ENCODE measurements at places on chromosomes 6 and 20. TPM values are rescaled to one million over a fixed set of nuclear protein-coding genes. Genes with fewer than 3 reads are reported as not detected.

HDGFL1 gene
- total RNA-seq = not detected

- DNase-seq = no peak
These were observed 140.5 kb downstream of the BTBD3 start for GRCh38 chr20:12058216-12058615.

GRCh38 chr6:28603891-28604290 lies 78.2 kb downstream of the GPX5 start:
- DNase-seq = no peak

HCRTR2 gene
- total RNA-seq = not detected

DNA sequence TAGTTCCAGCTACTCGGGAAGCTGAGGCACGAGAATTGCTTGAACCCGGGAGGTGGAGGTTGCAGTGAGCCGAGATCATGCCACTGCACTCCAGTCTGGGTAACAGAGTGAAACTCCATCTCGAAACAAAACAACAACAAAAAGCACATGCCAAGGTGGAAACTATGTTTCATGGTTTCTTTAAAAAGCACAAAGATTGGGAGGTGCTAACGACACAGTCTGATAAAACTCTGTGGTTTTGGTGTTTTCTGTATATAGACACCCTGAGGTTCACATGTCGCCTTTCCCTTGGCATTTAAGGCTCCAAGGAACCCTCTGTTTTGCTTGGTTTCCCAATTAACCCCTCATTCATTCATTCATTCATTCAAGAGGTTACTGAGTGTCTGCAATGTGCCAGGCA lies 253.4 kb upstream of the SULF2 start:
- no peak for DNase-seq

DNA sequence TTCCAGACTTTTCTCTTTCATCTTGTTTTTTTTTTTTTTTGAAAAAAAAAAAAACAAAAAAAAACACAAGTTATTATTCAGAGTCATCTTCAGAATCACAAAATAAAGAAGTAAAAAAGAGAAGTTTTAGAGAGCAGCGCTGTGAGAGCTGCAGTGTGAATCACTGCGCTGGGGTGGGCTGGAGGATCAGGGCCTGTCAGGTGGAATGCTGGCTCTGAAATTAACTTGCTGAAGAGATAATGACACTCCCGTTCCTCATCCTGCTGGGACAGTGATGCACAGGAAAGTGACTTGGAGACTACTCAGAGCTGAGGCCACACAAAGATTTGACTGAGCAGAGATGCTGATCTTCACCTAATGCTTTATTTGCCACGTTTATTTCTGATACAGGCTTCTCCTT lies 42.7 kb upstream of the CLDN20 start:
- no peak for DNase-seq

SERINC3 gene
- 94.6 TPM for total RNA-seq

All from naive thymus-derived CD8-positive, alpha-beta T cell (primary cell).